ENCODE measurements at places on chromosomes 7 and 10. TPM values are rescaled to one million over a fixed set of nuclear protein-coding genes. Genes with fewer than 3 reads are reported as not detected.

GRCh38 chr7:36456138-36456537 is 66.5 kb downstream of the ANLN start:
- DNase-seq: no peak

- peak; percentile 66 for DNase-seq
Measured at GRCh38 chr10:4512671-4513240, 313.3 kb upstream of the AKR1E2 start.

GRCh38 chr10:78775891-78776290 is 292.9 kb upstream of the ZMIZ1 start:
- DNase-seq: no peak

- DNase-seq: no peak
Measured at GRCh38 chr10:76939933-76940468, 697.6 kb downstream of the KCNMA1 start.

DNA sequence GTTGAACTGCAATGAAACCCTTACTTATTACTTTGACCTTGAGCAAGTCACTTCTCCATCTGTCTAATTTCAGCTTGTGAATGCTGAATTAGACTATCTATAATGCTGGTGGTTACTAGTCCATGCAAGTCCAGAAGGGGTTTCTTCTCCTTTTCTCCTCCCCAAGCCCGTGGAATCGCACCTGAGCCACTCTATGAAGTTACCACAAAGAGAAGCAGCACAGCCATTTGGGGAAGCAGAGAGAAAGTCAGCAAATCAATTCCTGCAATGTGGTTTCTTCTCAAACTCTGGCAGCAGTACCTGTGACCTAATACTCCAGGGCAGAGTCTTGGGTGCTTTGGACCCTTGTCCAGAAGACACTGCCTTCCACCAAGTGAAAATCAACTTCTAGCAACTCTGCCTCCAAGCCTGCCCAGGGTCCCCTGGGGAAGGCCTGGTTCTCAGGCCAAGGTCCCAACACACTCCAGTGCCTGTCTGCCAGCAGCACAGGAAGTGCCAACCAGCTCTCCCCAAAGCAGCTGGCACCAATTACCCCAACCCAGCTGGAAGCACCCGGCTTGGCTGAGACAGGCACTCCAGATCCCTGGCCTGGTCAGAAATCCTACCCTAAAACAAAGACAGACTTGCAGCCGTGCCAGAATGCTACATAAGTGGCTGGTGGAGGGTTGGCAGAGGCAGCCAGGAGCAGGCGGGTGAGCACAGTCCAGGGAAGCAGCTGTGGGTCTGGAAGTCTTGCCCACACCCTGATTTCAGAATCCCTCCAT is 200.3 kb downstream of the LSM5 start:
- no peak for DNase-seq

GRCh38 chr7:148700661-148701064 is 2.0 kb downstream of the CUL1 start:
- peak; percentile 56 for DNase-seq

GRCh38 chr10:4086131-4086898 is 301.3 kb upstream of the KLF6 start:
- no peak for DNase-seq

DNA sequence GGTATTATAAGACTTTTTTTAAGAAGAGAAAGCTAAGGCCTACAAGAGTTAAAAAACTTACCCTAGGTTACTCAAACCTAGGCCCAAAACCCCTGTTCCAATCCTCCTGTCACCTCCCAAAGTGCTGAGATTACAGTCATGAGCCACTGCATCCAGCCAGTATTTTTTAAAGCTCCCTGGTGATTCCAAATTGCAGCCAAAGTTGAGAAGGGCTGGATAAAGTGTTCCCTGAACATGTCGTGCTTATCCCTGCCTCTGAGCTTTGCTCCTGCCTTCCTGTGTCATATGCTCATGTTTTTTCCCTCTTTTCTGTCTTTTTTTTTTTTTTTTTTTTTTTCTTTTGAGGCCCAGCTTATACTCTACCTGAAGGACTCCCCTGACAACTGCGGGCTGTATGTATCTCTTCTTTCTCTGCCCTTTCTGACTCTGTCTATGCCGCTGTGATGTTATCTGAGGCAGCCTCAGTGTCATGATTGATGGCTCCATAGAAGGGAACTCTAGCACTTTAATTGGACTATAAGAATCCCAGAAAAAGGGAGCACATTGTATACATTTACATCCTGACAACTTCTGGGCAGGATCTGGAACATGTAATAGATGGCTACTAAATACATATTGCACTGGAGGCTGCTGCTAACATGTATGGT is 8.0 kb downstream of the AKR1B10 start:
- no peak for DNase-seq

- DNase-seq: peak; percentile 11
Measured at GRCh38 chr10:115171392-115171960, 78.3 kb downstream of the ATRNL1 start.

GRCh38 chr7:127208860-127209259 is 43.9 kb downstream of the GRM8 start:
- DNase-seq: no peak

DNA sequence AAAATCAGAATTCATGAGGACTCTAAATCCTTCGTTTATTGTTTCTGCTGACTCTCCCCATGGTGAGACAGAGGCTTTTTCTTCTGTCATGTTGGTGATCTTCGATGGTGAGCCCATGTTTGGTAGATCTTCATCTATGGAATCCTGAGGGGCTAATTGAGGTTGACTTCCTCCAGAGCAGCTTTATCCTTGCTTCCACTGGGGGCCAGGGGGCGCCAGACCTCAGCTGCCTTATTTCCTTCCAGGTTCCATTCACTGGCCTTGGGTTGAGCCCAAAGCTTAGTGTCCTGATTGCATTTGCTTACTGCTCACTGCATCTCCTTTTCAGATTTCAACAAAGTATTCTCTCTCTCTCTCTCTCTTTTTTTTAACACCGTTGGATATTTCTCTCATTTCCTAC is 80.7 kb downstream of the GCC1 start:
- peak; percentile 6 for DNase-seq

GRCh38 chr10:72802332-72802731 is 91.2 kb upstream of the OIT3 start:
- DNase-seq: no peak

DNA sequence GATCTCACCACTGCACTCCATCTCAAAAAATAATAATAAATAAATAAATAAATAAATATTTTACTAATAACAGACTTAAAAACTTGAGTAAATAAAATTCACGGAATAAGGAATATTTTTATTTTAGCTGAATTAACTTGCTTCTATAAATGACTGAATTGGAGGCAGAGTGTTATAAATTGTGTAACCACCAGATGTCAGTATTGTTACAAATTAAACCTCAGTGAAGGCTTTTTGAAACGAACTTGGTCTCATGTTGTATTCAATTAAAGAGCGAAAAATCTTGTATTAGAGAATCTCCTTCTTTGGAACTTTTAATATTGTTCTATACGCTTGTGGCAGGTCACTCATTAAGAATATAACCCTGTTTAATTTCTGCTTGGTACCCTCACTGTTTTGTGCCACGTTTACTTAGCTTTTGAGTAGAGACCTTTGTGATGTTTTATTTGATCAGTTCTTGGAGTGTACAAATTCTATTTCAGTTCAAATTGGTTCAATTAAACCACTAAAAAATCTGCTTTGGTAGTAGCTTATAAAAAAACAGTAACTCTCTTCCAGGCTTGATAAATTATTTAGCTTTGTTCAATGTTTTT is 45.6 kb upstream of the SCIN start:
- peak; percentile 62 for DNase-seq

GRCh38 chr10:32379950-32380551 is 33.1 kb upstream of the EPC1 start:
- DNase-seq: no peak

DNA sequence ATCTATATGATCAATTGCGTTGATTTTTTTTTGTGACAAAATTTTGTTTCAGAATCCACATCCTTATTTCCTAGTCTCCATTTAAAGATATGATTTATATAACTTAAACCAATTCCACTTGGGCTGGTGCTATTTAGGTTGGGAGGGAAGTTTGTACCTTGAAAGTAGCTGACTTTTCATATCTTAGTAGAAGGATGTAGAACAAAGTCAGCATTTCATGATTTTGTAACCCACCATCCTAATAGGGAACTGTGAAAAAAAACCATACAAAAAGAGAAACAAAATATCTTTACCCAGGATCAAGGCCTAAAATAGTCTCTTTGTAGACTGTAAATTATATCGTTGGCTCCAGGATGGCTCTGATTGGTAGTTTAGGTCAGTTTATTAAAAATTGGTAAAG is 8.3 kb downstream of the HECTD2 start:
- no peak for DNase-seq

DNA sequence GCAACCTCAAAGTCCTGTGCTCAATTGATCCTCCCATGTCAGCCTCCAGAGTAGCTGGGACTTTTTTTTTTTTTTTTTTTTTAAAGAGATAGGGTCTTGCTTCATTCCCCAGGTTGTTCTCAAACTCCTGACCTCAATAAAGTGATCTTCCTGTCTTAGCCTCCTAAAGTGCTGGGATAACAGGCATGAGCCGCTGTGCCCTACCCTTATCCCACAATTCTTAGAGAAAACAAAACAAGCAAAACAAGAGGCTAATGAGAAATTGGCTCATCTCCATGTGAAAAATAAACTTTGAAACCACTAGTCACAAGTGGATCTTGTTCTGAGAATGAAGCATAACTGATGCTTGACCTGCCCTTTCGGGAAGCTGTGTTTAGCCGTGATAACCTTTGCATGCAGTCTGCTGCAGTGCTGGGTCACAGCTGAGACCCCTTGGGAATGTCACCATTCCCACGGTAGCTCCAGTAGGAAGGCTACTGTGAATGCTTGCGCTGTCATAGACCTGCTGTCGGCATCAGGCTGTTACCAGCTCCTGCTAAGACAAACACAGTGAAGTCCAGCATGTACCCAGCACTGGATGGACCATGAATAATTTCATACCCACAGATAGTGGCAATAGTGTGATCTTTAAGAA is 290.7 kb upstream of the KIAA1217 start:
- no peak for DNase-seq

GRCh38 chr7:44288811-44289340 is 36.5 kb downstream of the CAMK2B start:
- DNase-seq: no peak

- DNase-seq: no peak
Measured at GRCh38 chr7:43443381-43443780, 139.5 kb upstream of the STK17A start.

The STAG3 gene
- 0.20 TPM for total RNA-seq

The GPRIN2 gene
- total RNA-seq: 23.4 TPM

The EIF3B gene
- 122 TPM for total RNA-seq

The OR9A2 gene
- total RNA-seq: not detected

The FAM24B gene
- total RNA-seq: not detected

The KIF5B gene
- 131 TPM for total RNA-seq

The ZNF37A gene
- total RNA-seq: 6.0 TPM

The COBL gene
- total RNA-seq: 17.9 TPM

The PRTFDC1 gene
- total RNA-seq: 14.8 TPM

The SFTPA2 gene
- not detected for total RNA-seq

The PRKAR2B gene
- 25.6 TPM for total RNA-seq
